ENCODE measurements at places on chromosomes 12 and 14. TPM values are rescaled to one million over a fixed set of nuclear protein-coding genes. Genes with fewer than 3 reads are reported as not detected.

DNA sequence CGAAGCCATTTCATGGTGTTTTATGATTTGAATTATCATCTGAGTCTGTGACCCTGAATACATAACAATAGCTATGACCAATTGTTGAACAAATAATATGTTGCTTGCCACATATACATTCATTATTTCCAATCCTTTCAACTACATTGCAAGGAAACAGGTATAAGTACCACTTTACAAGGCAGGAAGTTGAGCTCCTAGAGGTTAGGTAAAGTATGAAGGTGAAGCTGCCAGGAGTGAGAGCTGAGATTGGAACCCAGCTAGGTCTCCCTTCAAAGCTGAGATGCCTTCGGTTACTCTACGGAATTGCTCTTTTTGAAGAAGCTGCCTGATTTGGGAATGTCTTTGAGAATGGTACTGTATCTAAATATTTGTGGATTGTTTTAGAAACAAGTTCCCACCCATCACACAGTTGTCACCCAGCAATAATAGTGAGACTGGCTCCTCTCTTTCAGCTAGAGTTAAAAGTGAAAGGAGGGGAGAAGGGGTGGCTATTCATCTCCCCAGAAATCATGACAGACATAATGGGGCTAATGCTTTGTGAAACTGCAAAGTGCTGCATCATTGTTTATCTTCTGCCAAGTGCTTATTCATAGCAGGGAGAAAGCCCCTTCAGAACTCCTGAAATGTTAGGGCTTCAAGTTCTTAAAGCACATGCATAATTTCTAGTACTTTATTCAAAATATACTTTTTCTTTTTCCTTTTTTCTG is 75.9 kb upstream of the AMIGO2 start:
- peak; percentile 17 for DNase-seq

Gene PPP2R5C
- polyA plus RNA-seq = 56.4 TPM

Gene ALG10B
- 9.3 TPM for polyA plus RNA-seq

Gene FERMT2
- polyA plus RNA-seq = 15.3 TPM

Gene INSM2
- not detected for polyA plus RNA-seq
